ENCODE measurements at places on chromosomes 7 and 10.

GRCh38 chr7:90958647-90959046, 305.6 kb upstream of the FZD1 start:
- DNase-seq, result no peak

GRCh38 chr7:693280-693679, 33.2 kb upstream of the DNAAF5 start:
- DNase-seq, result no peak

DNA sequence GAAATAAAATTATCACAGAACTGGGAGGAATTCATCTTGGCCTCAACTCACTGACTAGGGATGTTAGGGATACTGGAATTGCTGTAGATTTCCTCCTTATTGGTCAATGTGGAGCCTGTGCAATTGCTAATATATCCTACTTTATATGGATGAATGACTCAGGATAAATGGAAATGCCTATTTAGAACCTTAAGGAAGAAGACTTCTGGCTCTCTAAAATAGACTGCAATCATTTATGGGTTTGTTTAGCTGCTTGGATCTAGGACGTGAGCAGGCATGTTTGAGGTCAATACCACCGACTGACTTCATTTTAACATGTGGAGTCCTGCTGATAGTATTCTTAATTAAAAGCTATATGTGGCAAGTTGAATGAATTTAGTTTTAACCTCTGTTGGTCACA, 1040.1 kb upstream of the LRRN3 start:
- peak; percentile 2 for DNase-seq

GRCh38 chr10:21247592-21247991, 277.9 kb downstream of the SKIDA1 start:
- no peak for DNase-seq

DNA sequence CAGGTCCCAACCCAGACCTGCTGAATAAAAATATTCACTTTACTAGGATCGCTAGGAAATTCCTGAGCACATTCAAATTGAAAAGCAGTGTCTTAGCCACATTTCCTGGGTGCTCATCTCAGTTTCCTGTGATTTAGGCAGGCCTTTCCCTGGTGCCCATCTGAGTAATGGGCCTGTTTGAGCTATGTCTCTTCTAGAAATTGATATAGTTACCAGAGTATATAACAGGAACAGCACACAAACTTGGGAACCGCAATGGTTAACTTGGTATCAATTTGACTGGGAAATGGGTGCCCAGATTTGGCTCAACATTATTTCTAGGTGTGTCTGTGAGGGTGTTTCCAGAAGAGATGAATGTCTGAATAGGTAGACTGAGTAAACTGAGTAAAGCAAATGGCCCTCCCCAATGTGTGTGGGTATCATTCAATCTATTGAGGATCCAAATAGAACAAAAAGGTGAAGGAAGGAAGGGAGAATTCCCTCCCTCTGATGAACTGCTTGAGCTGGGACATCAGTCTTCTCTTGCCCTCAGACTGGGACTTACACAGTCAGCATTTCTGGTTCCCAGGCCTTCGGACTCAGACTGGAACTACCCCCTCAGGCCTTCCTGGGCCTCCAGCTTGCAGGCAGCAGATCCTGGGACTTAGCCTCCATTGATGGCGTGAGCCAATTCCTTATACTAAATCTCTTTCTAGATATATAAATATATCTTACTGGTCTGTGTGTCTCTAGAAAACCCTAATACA, 99.1 kb downstream of the CCDC71L start:
- DNase-seq, result no peak

GRCh38 chr7:38182450-38182849, 4.4 kb downstream of the STARD3NL start:
- DNase-seq, result no peak

GRCh38 chr10:97274828-97275227, 17.6 kb downstream of the ARHGAP19 start:
- DNase-seq, result no peak

DNA sequence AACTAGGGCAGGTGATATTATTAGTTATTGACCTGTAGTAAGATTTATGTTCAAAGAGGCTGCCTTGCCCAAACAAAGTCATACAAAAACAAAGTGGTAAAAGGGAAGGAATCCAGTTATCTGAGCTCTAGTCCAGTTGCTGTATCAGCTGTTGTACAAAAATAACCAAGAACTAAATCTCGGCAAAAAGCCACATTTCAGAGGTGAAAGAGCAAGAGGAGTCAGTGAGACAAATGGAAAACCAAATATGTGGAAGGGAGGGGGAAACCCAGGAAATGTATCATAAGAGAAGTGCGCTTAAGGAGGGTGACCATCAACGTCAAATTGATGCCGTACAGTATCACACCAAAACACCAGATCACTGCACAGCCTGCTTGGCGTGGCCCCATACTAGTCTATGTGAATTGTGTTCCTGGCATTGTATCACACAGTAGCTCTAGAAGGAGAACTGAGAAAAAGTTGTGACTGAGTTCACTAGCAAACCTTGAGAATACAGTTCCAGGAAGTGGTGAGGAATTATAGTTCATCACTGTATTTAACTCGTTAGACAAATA, 6.4 kb downstream of the AGBL3 start:
- no peak for DNase-seq

- DNase-seq, result no peak
Observed at GRCh38 chr7:64498270-64498669, 64.6 kb downstream of the ZNF680 start.

DNA sequence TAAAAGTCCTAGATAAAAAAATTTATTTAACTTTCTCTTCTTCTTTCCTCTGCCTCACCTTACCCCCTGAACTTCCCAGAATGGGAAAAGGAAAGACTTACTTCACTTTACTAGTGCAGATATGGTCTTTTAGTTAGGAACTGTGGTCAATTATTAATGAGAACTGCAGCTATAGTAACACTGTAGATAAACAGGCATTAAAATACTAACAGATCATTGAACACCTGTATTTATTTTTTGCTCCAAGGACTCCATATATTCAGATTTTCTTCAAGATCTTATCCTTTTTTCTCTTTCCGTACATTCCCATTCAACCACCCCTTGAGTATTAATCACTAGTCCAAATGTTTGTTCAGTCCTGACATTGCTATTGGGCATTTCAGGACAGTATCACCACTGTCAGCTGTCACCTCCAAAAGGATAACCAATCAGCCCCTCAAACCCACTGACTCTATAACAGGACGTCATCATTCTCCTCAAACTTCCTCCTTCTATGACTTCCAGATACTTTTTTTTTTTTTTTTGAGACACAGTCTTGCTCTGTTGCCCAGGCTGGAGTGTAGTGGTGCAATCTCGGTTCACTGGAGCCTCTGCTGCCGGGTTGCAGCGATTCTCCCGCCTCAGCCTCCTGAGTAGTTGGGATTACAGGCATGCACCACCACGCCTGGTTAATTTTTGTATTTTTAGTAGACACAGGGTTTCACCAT, 4.2 kb downstream of the CPVL start:
- DNase-seq, result no peak

GRCh38 chr10:22714479-22715289, at the start of gene PIP4K2A:
Gene PIP4K2A, minus strand, starts transcription at chr10:22714578. Its CDS starts 252 bp downstream, at chr10:22714326.
- peak; percentile 69 for DNase-seq

- no peak for DNase-seq
Observed at GRCh38 chr7:117146511-117146910, 176.3 kb downstream of the WNT2 start.

DNA sequence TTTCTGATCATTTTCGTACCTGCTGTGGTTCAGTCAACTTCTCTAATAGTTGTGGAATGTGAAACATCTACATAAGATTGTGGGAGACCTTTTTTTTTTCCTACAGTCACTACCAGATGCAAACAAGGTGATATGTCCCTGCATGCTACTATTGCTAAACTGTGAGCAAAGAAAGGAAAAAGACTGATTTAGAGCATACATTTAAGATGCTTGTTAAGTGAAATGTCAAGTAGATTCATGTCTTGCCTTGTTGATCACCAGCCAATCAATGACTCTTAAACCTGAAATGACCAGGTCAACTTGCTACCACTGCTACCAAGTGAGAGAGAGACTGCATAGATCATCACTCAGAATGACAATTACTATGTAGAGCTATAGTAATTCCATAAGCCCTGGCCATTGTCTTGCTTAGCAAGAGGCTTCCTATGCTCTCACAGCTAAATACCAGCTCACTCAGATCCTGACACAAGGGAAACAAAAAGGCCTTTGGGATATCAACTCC, 84.3 kb upstream of the SKAP2 start:
- peak; percentile 61 for DNase-seq

GRCh38 chr7:39532832-39533231, 33.4 kb upstream of the YAE1 start:
- no peak for DNase-seq

- no peak for DNase-seq
Observed at GRCh38 chr10:20948686-20949327, 51.7 kb upstream of the NEBL start.

GRCh38 chr7:150356265-150356897, 12.2 kb upstream of the REPIN1 start:
- no peak for DNase-seq

DNA sequence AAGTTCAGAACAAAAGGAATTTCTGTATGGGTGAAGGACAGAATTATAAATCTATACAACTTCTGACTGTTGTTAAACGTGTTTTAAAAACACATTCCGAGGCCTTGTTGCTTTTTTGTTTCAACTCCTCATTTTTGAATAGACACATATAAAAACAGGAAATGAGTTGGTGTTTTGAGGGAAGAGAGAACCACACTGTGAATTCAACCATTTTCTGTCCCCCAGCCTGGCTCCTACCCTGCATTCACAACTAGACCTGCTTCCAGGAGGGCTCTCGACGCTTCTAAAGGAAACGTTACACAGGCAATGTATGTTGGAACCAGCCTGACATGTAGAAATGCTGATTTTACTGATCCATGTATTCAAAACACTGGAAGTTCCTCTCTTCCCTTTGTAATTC, 76.5 kb downstream of the OR13A1 start:
- DNase-seq, result no peak

DNA sequence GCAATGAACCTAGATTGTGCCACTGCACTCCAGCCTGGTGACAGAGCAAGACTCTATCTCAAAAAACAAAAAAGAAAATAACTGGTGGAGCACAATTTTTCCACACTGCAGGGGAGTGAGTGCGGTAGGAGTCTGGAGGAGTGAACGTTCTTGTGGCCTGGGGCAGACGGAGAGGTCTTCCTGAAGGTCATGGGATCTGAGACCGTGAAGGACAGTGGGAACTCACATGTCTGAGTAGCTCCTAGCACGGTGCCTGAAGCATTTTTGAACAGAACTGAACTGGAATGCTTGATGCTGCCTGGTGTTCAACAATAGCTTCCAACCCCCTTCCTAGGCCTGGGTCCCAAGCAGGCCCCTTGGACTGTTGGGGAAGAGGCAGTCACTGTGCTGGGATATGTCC, 84.3 kb upstream of the PODXL start:
- no peak for DNase-seq

DNA sequence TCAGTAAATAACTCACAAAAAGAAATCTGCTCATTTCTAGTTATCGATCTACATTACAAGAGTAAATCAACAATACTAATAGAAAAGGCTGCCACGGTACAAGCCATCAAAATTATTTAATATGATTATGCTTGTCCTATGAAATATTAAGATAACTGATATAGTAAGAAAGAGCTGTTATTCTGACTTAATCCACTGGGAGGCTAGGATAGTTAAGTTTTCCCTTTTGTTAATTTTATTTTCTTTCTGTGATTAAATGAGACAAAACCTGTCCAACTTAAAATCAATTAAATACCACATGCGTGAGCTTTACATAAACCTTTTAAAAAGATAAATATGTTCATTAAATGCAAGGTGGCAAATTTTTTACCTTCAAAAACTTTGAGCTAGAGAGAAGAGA, 114.8 kb downstream of the LMBR1 start:
- no peak for DNase-seq

DNA sequence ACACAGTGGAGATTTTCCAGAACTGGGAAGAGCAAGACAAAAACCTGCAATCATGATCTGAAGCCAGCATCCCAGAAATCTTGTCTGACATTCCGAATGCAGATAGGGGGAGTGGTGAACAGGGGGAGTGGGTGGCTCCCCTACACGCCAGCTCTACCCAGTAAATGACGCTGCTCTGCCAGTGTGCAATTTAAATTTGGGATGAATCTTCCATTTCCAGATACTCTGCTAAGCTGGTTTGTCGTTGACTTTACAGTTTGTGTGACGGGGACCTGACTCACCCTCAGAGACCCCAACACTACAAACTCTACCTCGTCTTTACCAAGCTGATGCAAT, 68.7 kb upstream of the CAMK2B start:
- DNase-seq, result no peak

GRCh38 chr10:54866666-54867065, 65.6 kb upstream of the PCDH15 start:
- DNase-seq, result no peak

DNA sequence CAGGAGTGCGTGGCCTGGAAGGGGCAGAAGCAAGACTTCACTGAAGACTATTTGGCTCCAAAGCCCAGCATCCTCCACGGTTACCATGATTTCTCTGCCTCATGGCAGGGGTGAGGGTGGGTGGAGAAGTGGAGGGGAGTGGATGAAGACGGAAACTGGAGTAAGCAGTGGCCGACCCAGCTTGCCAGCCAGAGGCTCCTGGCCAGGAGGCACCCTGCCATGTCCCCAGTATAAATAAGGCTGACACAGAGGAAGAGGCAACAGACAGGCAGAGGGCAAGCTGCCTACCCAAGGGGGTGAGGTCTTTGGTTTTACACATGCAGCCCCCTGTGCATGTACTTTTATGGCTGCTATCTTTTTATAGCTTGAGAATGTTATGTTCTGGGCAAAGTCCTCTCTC, 102.6 kb upstream of the TBX20 start:
- no peak for DNase-seq

- no peak for DNase-seq
Observed at GRCh38 chr7:135943134-135943879, 33.9 kb downstream of the MTPN start.

DNA sequence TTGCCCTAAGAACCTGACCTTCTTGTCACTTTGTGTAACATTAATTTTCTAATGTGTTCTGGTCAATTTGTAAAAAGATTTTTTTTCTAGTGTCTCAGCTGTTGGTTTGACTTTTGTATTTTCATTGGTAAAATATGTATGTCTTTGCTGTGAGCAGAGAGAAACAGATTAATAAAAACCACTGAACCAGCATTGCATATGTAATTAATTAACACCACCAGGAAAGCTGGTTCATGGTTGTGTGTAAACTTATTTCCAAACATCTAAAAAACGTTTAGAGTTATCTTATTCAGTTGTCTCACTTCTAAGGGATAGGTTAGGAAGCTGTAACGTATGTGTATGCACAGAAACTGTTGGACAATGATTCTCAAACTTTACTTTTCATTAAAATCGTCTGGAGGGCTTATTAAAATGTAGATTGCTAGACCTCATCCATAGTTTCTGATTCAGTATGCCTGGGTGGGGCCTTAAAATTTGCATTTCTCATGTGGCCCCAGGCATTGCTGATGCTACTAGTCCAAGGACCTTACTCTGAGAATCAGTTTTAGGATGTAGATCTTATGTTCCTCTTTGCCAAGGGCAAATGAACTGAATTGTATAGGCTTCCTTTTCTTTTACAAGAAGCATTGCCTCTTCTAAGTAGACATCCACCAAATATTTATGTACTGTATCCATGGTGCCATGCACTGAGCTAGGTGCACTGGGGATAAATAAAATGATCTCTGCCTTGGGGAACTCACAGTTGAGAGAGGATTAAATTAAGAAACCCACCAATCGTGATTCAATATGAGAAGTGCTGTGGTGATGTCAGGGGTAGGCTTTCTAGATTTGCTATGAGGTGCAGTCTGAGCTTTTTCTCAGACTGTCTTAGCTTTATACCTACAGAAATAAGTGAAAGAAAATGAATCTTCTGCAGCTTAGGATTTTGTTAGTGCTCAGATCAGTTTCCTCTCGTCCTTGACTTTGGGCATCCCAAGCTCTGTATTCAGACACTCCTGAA, 98.7 kb downstream of the AUTS2 start:
- no peak for DNase-seq

Measured in RWPE1 (cell line).